ENCODE measurements at places on chromosomes 12 and 14.
A peak's percentile ranks its signal among the peaks of the same experiment; 100 is the strongest.

DNA sequence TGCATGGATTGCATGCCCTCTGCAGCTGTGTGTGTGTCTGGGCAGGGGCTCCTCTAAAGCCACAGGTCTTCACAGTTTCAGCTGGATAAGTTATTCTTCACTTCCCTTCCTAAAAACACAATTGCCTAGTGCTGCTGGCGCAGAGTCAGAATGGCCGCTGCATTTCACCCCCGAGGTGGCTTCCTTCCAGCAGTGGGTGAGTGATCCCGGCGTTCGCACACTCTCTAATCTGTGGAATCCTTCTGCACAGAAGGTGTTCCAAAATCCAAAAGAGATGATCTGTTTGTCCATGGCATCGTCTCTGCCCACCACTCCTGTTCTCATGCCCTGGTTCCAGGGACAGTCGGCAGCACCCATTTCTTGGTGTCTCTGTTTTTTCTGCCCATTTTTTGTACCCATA lies 340.7 kb downstream of the DPF3 start:
- peak; percentile 53 for DNase-seq

- peak; percentile 71 for DNase-seq
Measured at GRCh38 chr12:104699489-104700190, 242.9 kb downstream of the CHST11 start.

DNA sequence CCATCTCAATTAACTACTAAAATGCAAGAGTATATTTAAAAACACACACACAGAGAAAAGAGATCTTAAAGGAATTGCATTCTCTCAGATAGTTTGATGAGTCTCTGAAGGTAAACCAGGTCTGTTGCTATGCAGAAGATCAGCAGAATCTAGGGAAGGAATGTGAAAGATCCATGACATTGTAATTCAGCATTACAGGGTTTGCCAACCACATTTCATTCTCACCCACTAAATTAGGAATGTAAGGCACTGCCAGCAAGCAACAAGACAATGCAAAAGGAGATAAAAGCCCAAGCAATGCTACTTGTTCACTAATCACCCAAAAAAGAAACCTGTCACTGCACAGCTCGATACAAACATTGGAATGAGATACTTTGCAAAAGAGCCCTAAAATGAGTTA lies 106.3 kb downstream of the LRIG3 start:
- peak; percentile 19 for DNase-seq

DNA sequence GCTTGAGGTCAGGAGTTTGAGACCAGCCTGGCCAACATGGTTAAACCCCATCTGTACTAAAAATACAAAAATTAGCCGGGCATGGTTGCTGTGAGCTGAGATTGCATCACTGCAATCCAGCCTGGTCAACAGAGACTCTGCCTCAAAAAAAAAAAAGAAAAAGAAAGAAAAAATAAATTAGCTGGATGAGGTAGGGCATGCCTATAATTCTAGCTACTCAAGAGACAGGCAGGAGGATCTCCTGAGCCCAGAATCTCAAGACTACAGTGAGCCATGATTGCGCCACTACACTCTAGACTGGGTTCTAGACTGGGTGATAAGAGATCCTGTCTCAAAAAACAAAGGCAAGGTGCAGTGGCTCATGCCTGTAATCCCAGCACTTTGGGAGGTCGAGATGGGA lies 16.9 kb downstream of the PPP4R3A start:
- peak; percentile 62 for DNase-seq

- DNase-seq: peak; percentile 99
Measured at GRCh38 chr12:122064025-122064777, 14.4 kb upstream of the MLXIP start.

- DNase-seq: peak; percentile 67
Measured at GRCh38 chr12:51388069-51388799, 3.0 kb downstream of the GALNT6 start.

DNA sequence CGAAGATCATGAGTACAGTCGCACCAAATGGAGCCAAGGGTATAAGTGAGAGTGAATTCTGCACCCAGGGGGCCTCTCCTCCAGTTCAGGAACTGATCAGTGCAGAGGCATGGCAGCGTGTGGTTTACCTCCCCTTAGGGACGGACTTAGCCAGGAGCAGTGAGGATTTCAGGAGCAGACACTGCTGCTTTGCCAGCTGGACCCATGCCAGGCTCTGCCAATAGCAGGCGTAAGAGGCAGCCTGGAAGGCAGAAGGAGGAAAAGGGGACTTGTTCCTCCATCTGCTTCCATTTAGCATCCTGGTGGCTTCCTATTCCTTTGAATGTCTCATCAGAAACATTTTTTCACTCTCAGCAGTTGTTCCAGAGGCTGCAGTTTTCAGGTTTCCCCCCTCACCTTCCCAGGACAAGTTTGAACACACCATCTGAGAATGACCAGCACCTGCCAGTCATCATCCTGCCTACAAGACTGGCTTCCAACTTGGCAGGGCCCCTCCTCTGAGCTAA lies 137.0 kb upstream of the LMNTD1 start:
- peak; percentile 22 for DNase-seq

GRCh38 chr12:101915841-101916240 lies 38.5 kb downstream of the DRAM1 start:
- no peak for DNase-seq

GRCh38 chr12:105916760-105917039 lies 222.1 kb downstream of the NUAK1 start:
- no peak for DNase-seq

- no peak for DNase-seq
Measured at GRCh38 chr14:34912182-34912581, 37.0 kb upstream of the BAZ1A start.

- DNase-seq: no peak
Measured at GRCh38 chr14:104091061-104091926, 5.8 kb downstream of the ASPG start.

DNA sequence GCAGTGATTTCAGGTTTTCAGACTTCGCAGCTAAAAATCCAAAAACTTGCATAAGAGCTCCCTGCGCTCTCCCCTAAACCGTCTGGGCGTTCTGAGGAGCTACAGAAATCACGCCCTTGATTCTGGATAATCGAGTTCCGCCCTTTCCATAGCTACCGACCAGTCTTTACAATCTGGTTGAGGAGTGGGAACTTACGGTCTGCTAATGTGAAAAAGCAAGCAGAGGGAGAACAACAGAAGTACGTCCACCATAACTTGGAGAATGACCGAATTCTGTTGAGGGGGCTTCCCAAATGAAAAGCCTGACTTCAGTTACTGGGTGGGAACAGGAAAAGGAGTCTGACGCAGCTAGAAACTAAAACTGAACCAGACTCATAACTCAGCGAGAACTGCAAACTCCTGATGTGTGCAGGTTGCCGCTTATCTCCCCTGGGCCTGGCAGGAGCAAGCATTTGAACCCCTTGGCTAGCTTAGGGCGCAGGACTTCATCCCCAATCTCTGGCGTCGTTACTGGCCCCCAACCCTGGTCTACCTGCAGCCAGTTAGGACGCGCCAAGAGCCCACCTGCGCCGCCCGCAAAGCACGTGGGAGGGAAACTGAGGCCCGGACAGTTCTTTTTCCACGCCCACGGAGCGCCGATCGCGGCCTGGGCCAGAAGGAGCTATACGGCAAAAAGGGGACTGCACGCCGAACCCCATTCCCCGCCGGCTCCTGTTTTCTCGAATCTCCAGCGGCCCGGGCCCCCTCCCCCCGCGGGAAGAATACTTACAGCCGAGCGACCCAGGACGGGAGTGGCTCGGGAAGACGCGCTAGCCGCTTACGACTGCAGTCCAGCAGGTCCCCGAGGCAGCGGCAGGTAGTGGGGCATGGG lies 838 bp downstream of the LRIG3 start:
- peak; percentile 67 for DNase-seq

- DNase-seq: no peak
Measured at GRCh38 chr14:99213101-99213500, 58.9 kb downstream of the BCL11B start.

DNA sequence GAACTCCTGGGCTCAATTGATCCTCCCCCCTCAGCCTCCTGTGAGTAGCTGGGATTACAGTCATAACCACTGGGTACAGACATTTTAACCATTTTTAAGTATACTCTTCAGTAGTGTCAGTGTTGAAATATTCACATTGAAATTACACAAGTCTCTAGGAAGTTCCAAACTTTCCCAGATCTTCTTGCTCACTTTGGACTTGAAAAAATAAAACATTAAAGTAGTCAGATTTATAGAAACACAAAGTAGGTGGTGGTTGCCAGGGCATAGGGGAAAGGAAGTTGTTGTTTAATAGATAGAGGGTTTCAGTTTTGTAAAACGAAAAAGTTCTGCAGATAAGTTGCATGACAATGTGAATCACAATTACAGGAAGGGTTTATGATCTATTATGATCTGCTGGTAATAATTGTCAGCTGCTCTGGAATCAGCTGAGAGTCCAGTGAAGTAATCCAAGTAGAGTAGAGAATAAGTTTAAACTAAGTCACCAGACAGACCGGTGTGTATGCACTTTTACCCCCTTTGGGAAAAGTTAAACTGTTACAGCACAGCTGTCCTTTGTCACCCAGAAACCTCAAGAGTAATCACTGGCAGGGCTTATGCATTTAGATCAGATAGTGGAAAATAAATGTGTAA lies 27.4 kb downstream of the PCNX1 start:
- DNase-seq: peak; percentile 68

GRCh38 chr14:32682214-32682613 lies 256.5 kb upstream of the NPAS3 start:
- DNase-seq: no peak

GRCh38 chr14:95061317-95062093 lies 95.8 kb downstream of the DICER1 start:
- DNase-seq: no peak

DNA sequence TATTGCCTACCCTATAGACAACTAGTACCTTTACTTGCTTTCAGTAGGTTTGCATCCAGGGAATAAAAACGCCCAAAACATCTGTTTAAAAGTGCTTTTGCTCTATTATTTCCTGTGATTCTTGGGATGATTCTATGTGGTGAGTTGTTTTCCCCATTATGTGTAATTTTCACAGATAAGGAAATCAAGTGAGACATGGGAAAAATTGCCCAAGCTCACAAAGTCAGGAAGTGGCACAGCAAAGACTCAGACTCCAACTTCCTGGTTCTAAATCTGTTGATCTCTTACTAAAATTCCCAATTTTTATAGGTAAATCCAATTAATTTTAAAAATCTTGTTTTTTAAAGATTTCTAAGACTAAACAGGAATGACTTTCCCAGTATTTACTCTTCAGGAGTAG lies 39.0 kb downstream of the NID2 start:
- peak; percentile 39 for DNase-seq
